ENCODE measurements at places on chromosomes 12 and 14. TPM values are rescaled to one million over a fixed set of nuclear protein-coding genes. Genes with fewer than 3 reads are reported as not detected.

GRCh38 chr14:51776102-51776894 lies 84.1 kb upstream of the GNG2 start:
- DNase-seq = no peak

DNA sequence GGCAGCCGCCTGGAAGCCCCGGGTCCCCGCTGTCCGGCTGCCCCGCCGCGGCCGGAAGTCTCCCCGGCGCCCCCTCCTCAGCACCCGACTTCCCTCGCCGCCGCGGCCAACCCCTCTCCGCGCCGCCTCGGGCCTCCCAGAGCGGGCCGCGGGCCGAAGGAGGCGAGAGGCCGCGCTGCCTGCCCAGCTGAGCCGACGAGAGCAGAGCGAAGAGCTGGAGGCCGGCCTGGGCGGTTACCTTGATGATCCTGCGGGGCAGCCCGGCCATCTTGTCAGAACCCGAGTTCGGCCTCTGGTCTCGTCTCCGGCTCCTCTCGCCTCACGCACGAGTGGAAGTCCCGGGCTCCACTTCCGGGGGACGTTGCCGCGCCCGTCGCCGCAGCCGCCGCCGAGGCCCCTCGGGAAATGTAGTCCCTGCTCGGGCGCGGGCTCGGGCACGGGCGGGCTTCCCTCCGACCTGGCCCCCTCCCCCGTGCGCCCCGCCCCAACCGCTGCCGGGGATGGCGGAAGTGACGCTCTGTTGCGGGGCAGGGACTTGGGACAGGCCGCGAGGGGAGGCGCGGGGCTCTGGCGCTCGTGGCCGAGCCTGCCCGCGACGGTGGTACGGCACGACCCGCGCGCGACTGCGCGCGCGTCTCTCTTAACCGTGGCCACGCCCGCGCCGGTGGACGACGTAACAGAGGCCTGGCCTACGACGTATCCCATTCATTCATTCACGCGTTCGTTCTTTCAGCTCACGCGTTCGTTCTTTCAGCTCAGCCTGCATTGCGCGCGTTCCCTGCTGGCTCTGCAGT lies at the start of gene UBE2N:
Gene UBE2N (minus strand): TSS at position 331 of the 794 bp plus-strand sequence. CDS start 63 bp downstream, at position 268.
- peak; percentile 97 for DNase-seq

- DNase-seq = no peak
These were observed at the start of gene TUNAR for GRCh38 chr14:95876761-95877538. Gene TUNAR, plus strand, starts transcription at chr14:95876832.

GRCh38 chr12:100170313-100170858 lies 27.7 kb upstream of the BLTP3B start:
- no peak for DNase-seq

DNA sequence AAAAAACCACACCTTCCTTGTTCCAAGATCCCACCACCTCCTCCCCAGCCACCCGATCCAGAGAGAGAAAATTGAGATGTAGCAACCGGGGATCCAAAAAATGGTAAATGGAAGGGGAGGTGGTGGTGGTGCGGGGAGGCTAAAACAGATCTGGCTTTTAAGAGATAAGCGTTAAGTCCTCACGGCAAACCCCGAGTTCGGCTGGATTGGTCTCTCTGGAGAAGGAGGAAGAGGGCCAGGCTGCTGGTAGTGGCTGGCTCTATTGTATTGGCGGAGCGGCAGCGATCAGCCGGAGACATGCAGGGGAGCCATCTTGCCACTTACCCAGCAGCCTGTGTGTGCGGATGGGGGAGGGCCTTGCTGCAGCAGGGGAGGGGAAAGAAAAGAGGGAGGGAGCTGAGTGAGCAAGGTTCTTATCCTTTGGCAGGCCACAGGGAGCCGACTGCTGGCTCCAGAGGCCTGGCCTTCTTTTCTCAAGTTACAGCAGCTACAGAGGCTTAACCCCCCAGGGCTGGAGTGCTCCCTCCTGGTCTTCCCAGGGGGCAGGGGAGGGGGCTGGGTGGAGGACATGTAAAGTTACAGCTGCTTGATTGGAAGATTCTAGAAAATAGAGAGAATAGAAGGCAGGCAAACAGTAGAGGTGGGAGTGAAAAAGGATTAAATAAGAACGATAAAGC lies 14.1 kb upstream of the CDH24 start:
- DNase-seq = peak; percentile 93

- peak; percentile 87 for DNase-seq
These were observed 101.9 kb upstream of the SFSWAP start for GRCh38 chr12:131608740-131609690.

DNA sequence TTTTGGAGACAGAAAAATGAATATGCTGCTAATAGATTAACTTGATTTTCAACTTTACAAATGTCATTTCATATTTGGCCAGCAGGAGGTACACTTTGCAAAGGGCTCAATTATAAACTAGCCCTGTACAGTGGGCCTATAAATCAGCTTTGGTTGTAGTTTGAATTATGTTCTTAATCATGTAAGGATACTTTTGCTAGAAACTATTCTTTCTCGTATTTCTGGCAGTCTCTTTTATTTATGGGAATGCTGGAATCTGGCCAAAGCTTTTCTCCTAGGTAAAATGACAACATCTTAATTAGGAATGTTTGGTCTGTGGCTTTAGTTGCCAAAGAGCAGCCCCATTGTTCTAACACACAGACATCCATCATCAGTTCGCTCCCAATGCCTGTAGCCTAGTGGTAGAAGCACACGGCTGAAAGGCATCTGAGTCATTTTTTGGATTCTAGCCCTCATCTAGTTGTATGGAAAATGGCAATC lies 1322.3 kb upstream of the SEL1L start:
- DNase-seq = no peak

- no peak for DNase-seq
These were observed 892 bp downstream of the TCHP start for GRCh38 chr12:109900752-109901580.

DNA sequence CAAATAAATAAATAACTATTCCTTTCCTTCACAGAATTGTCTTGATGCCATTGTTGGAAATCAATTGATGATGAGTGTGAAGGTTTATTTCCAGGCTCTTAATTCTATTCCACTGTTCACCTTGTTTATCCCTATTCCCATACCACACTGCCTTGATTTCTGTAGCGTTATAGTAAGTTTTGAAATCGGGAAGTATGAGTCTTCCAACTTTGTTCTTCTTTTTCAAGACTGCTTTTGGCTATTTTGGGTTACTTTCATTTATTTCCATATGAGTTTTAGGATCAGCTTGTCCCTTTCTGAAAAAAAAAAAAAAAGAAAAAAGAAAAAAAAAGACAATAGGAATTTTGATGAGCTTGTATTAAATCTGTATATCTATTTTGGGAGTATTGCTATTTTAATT lies 9.3 kb upstream of the CDK2AP1 start:
- DNase-seq = no peak

DNA sequence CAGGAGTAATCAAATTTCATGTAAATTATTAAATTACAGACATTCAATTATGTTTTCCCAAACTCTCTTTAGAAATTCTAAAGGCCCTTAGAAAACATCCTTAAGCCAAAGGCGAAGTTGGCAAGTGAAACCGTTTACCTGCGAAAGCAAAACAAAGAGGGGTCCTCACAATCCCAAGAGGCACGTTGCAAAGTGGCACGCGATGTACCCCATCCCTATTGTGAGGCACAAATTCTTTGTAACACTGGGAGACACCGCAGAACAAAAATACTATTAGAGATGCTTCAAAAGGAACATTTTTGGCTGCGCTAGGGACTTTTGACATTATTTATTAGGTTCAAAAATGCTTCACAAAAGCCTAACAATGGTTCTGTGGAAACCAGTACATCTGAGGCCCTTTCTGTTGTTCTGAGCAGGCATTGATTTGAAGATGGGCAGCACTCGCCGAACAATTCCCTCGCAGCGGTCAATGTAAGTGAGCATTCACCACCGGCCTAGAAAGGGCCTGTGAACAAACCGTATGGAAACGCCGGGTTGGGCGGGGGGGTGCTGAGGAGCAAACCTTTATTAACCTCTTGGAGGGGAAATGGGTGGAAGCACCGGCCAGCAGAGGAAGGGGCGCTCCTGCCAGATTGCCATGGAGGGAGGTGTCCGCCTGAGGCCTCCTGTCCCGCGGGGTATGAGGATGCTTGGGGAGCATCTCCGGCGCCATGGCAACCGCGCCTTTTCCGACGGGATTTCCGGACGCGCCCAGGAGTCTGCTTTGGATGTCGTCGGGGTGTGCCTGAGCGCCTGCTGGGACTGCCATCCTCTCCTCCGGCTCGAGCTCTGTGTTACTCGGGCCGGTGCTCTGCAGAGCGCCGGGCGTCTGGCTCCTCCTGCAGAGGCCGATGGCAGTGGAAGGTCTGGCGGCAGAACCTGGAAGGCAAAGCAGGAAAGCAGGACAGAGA lies 193.9 kb downstream of the C12orf42 start:
- no peak for DNase-seq

- no peak for DNase-seq
These were observed 85.4 kb downstream of the PTCSC3 start for GRCh38 chr14:36091096-36091495.

DNA sequence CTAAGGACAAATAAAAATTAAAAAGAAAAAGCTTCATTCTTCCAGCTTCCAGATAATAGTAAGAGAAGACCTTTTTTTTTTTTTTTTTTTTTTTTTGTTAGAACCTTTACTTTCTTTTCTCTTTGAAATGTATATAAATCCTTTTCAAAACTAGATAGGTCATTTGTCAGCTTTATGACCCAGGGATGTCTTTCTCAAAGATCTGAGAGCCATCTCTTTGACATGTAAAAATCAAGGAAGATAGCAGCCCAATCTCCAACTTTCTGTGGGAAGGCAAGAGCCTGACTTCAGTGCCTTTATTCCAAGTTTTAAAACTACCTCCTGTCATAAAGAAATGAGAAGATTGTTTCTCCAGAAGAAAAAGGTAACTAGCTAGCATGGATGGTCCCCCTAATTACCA lies 203.3 kb upstream of the LRFN5 start:
- no peak for DNase-seq

- no peak for DNase-seq
These were observed 17.7 kb downstream of the C12orf71 start for GRCh38 chr12:27064397-27065342.

DNA sequence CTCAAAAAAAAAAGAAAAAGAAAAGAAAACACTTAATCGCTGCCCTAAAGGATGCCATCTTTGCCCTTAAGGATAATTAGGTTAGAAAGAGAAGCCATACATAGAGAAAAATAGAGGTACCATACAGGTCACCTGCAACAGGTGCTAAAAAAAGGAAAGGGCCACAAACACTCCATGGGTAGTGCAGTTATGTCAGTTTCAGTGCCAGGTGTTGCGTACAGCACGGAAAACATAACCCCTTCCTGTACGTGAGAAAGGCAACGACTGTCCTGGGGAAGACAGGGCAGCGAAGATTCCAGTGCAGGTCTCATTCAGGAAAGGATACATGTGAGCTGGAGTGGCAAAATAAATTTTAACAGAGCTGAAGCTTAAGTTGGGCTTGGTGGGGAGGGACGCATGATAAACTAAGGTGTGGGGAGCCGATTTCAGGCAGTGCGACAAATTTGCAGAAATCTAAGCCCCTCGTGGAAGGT lies 553 bp upstream of the DAZAP2 start:
- DNase-seq = no peak

GRCh38 chr14:91417120-91417982 lies at the start of gene CCDC88C:
Gene CCDC88C, minus strand, starts transcription at chr14:91417820. Its CDS starts 130 bp downstream, at chr14:91417690.
- DNase-seq = peak; percentile 85

GRCh38 chr14:92217936-92218335 lies 96.2 kb downstream of the CPSF2 start:
- no peak for DNase-seq

DNA sequence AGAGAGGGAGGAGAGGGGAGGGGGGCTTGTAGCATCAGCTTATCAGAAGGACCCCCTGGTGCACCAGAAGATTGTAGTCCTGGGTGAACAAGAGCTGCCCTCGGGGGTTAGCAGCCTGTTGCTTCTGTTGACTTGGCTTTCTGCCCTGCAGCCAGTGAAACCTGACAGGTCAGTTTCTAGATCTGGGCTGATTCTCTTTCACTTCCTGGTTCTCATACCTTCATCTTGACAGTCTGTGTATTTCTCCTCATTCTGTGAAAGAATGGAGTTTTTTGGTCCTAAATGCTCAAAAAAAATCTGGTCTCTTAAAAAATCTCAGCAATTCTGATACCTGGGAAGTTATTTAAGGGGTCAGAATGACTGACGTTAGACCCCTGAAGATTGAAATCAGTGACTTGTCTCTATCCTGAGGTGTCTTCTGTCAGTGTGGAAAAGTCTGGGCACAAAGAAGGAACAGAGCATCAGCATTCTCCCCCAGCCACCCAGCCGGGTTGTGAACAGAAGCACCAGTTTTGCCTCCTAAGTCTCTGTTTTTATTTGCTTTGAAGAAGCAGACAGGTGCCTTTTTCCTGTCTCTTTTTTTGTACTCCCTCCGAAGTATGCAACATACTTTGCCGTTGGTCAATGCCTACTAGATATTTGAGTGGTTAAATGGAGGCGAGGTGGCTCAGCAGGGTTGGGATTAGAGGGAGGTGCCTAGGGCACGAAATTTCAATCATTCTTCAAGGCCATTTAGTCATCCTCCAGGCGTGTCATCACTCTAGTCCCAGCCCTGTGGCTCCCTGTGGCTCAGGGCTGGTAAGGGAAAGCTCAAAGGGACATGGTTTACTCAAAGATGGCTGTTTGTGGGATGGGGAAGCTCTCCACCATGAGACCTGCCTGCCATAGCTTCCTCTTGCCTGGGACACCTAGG lies 24.0 kb downstream of the TTC9 start:
- DNase-seq = no peak

DNA sequence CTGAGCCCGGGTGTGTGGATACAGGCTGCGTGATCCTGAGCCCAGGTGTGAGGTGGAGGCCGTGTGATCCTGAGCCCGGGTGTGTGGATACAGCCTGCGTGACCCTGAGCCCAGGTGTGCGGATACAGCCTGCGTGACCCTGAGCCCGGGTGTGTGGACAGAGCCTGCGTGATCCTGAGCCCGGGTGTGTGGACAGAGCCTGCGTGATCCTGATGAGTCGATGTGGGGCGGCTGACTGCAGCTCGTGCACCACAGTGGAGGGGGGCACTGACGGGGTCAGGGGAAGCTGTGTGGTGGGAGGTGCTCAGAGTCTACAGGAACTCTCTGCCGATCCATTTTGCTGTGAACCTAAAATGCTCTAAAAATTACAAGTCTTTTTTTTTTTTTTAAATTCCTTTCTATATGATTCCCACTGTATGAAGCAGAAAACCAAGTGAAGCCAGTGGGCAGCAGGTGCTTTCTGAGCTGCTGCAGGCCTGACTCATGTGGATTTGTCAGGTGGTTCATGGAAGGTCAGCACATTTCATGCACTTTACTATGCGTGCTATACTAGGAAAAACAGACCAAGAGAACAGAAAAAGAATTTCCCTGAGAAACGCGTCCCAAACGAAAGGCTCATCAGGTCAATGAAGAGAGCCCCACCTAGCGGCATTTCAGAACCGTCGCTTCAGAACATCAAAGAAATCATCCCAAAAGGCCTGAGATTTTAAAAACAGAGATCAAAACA lies 19.3 kb downstream of the BRF1 start:
- no peak for DNase-seq

- no peak for DNase-seq
These were observed 1100.3 kb downstream of the BCL11B start for GRCh38 chr14:98171654-98172053.

GRCh38 chr12:10673659-10674384 lies at the start of gene STYK1:
Gene STYK1, minus strand, starts transcription at chr12:10674052. Its CDS starts 39,434 bp downstream, at chr12:10634618.
- DNase-seq = peak; percentile 75

GRCh38 chr12:89657066-89657465 lies 51.6 kb downstream of the ATP2B1 start:
- DNase-seq = no peak

The GEMIN2 gene
- total RNA-seq = 7.4 TPM

The YY1 gene
- total RNA-seq = 44.3 TPM

The SRRM4 gene
- total RNA-seq = 0.59 TPM

The MYL6B gene
- total RNA-seq = 37.6 TPM

The KRT77 gene
- not detected for total RNA-seq

The HOXC4 gene
- total RNA-seq = not detected

The ESPL1 gene
- 0.16 TPM for total RNA-seq

The OAS3 gene
- 6.4 TPM for total RNA-seq

The C12orf54 gene
- not detected for total RNA-seq

The AKAP3 gene
- total RNA-seq = 2.6 TPM

The AQP2 gene
- not detected for total RNA-seq
